ENCODE measurements at places on chromosomes 1 and 21.

GRCh38 chr1:38474738-38475623 lies 384.6 kb downstream of the RRAGC start:
- DNase-seq: no peak

DNA sequence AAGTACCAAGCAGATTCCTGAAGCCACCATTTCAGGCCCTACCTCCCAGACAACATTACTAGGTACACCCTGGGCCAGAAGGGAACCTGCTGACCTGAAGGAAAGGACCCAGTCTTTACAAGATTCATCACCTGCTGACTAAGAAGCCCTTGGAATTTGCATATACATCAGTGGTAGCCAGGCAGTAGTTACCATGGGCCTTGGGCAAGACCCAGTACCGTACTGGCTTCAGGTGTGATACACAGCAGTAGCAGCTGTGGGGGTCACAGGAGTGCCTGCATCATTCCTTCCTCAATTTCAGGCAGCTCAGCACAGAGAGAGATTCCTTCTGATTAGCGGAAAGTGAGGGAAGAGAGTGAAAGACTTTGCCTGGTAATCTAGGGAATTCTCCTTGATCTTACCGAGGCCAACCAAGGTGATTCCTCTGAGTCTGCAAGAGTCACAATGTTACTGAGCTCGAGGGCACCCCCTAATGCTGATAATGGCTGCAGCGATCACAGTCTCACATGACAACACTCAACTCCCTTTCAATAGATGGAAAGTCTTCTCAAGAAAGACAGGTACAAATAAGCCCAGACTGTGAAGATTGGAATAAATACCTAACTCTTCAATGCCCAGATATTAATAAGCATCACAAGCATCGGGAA lies 22.0 kb upstream of the UHMK1 start:
- no peak for DNase-seq

GRCh38 chr1:229237320-229237719 lies 33.6 kb upstream of the RAB4A start:
- no peak for DNase-seq

DNA sequence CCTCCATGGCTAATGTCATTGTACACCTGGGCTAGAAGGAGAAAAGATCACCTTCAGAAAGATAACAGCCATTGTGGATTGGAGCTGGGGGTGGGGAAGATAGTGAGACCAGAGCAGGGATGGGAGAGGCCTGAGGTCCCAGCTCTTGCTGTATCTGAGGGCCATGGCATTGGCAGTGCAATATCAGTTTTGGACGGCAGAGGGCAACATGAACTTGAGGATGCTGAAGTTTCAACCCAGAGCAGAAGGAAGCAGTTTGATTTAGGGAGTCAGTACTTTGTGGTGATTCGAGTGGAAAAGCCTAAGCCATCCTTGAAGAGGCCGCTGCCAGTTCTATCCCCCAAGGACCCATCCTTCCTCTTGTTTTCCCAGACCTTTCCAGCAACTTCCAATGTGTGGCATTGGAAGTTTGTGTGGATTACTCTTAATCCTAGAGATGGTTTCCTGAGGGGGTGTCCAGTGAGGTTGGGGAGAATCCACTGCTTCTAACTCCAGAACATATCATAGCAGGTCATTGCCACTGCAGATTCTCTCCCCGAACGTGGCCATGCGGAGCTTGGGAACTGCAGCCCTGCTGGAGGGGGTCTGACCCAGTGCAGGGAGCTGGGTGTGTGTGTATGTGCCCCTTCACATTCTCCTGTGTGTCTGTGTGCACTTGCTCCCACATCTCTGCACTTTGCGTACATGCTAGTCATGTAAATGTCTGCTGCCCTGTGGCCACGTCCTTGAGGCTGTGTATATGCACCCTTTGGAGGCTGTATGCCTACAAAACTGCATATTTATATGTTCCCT lies 24.1 kb downstream of the SLC26A9 start:
- DNase-seq: peak; percentile 64

DNA sequence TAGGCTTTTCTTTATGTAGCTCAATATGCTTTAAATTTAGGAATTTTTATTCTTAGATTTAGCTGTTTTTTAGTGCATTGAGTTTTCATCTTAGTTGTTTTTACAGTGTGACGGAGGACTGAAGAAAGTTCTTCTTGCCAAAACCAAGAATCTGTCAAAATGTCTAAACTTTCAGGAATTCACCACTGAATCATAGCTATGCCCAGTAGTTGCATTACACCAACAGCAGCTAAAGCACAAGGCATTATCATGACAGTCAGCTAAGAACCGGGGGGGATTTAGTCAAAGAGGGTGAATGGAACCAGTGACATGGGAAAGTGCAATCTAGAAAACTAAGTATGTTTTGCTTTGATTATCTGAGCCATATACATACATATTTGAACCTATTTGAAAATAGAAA lies 6.5 kb upstream of the C1orf146 start:
- no peak for DNase-seq

GRCh38 chr1:183075861-183076260 lies 52.6 kb downstream of the LAMC1 start:
- no peak for DNase-seq

GRCh38 chr1:34929853-34930701 lies 627 bp upstream of the DLGAP3 start:
- DNase-seq: no peak

DNA sequence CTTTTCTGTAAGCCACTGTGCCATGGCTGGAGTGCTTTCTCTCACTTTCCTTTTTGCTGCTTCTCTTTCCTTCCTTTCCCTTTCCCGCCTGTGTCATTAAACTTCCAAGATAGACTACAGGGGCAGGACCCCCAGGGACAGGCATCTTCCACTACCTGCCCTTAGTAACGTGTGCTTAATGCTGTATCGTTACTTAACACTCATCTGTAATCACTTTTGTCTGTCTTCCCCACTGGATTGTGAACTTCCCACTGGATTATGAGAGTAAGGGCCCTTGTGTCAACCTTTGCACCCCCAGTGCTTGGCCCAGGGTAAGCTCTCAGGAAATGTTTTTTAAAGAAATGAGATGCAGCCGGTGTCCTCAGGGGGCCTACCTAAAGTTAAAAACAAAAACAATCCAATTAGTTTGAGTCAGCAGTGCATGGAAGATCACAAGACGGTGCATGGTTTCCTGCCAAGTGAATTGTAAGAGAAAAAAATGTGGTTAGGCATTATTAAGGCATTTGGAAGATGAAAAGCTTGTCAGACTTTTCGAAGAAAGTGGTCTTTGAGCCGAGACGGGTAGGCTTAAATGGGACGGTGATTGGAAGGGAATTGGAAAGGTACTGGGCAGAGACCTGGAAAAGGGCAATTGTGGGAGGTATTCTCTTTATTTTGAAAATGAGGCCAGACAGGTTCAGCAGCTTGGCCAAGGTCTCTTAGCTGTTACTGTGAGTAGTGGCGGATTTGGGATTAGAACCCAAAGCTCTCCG lies 958 bp downstream of the LYPLAL1 start:
- DNase-seq: no peak

DNA sequence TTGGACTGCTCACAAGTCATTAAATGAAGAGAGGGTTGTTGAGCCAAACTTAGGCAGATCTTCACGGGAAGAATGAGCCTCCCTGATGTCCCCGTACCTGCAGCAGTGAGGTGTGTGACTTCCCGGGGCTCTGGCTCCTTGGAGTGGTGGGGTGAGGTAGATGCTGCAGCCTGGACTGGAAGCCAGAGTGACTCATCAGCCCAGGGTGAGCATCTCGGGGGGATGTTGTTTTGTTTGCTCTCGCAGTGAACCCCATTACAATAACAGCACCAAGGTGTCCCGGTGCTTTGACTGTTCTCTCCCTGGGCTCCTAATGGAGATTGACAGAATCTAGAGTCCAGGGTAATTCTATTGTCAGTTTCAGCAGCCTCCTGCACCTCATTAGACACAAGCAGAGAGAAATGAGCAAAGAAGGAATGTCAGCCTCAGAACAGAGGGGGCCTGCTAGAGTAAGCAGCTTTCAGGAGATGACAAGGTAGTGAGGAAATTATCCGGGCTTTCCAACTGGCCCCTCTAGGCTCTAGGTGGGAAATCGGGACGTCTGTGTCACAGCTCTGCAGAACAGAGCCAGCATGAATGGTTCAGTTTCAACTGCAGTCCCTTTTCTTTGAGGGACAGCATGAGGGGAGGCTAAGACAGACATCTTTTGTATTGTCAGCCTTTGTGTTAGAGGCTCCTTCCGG lies 36.0 kb upstream of the LRRN2 start:
- no peak for DNase-seq

DNA sequence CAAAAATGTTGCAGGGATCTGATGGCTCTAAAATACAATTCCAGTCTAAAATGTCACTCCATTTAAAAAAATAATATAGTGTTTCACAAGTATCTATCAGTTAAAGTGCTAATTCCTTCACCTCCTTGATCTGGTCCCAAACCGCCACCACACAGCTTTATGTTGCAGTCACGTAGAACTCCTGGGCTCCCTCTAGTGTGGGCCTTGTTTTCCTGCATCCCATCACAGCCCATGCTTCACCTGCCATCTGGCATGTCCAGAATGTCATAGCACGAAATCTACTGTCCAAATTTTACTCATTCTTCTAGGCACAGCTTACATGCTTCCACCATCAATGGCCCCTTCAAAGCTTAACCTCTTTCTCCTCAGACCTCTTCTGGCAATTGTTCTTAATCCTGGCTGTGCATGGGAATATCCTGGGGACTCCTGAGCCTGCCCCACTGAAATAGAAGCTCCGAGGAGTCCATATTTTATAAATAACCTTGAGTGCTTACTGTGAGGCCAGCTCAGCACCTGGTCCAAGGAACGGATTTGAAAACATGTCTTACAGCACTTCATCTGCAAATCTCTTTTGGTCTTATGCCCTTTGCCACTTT lies 15.5 kb downstream of the FYB2 start:
- DNase-seq: no peak

- no peak for DNase-seq
Observed at GRCh38 chr1:27318136-27318535, 3.8 kb upstream of the TMEM222 start.

GRCh38 chr1:39098546-39099250 lies 72.5 kb downstream of the NDUFS5 start:
- DNase-seq: no peak

GRCh38 chr1:150302338-150302737 lies 8.7 kb downstream of the MRPS21 start:
- DNase-seq: no peak

GRCh38 chr1:2060072-2060471 lies 9.9 kb downstream of the PRKCZ start:
- no peak for DNase-seq

GRCh38 chr1:247322849-247323586 lies 8.6 kb downstream of the ZNF496 start:
- DNase-seq: no peak

GRCh38 chr21:38921511-38922251 lies 116.0 kb downstream of the ETS2 start:
- no peak for DNase-seq

GRCh38 chr1:31524186-31524901 lies 52.0 kb upstream of the TINAGL1 start:
- DNase-seq: no peak

GRCh38 chr1:56843544-56843943 lies 11.1 kb upstream of the C8A start:
- no peak for DNase-seq

DNA sequence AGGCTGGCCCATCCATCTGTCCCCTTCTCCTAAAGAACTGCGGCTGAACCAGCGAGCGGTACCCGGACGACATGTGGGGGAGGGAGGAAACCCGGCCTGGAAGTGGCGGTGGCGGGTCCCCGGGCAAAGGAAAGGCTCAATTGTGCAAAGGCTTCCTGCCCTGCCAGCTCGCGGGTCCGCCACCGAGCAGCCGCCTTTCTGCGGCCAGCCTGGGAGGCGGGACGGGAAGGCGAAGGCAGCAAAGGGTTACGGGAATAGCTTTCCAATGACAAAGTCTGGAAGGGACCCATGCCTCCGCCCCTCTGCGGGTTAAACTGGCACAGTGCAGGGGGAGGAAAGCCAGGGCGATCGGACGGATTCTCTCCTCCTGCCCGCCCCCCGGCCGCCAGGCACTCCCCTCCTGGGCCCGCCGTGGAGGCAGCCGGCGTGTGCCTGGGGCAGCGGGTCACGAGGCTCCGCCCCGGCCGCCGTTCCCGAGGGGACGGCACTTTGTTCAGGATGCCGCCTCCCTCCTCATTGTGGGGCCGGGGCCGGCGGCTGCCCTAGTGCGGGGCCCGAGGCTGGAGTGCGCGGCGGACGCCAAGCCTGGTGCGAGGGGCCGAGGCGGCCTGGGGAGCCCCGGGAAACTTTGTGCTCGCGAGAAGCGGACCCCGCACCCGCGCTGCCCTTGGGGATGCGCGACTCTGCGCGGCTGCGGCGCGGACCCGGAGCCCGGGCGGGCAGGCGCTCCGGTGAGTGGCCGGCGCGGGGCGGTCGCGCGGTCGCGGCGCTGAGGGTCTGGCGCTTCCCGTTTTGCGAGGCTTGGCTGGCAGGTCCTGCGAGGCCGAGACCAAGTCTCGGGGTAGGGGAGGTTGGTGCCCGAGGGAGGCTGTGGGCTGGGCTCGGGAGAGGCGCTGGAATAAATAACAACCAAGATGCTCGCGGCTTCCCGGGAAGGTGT lies at the start of gene NAV1:
Gene NAV1 (plus strand): TSS at position 516 of the 940 bp plus-strand sequence. CDS start 83,758 bp downstream, outside the sequence.
- DNase-seq: no peak

- DNase-seq: no peak
Observed at GRCh38 chr1:57067863-57068262, 102.0 kb upstream of the C8B start.

GRCh38 chr1:246034630-246035029 lies 472.4 kb downstream of the SMYD3 start:
- DNase-seq: no peak

DNA sequence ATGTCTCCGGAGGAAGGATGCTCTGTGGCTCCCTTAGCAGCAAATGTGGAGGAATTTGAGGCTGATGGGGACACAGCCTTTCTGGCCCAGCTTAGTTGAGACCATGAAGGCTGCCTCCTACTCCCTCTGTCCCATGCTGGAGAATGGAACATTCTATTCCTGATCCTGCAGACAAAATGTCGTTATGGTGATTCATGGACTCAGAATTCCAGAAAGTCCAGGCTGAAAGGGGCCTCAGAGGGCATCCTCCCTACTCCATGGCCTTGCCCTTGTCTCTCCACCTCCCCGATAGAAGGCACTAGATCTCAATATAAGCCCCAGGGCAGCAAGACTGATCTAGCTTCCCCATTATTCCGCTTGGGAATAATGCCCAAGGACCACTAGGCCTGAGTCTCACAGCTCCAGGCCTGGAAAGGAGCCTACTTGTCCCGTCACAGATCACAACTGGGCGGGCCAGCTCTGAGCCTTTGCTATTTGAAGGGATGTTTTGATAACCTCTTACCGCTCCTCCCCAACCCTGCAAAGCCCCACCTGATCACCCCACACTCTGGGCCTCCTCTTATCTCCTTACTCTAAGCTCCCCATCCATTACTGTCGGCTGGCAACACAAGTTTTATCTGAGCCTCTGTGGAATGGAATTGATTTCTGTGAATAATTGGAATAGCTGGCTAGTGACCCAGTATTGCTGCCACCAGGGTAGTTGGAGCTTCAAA lies 52.8 kb upstream of the TRABD2B start:
- DNase-seq: no peak

- DNase-seq: no peak
Observed at GRCh38 chr1:100130552-100131077, 2.1 kb downstream of the SASS6 start.

All from right renal pelvis (tissue), 4 donors.